ENCODE measurements at places on chromosomes 2 and 18.

DNA sequence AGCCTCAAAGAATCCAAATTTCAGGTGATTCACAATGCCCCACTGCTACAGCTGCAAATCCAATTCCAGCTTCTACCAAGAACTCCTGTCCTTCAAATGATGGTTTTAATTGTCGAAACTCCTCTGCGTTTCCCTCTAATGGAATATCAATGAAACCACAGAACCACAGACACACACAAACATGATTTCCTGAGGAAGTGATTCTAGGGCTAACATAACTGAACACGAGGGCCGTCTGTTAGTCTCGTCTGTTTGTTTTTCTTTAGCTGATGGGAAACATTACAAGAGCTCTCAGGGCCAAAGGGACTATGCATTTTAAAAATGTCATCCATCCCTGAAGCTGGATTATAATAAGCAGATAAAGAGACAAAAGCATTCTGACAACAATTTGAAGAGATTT, 59.4 kb downstream of the RNF152 start:
- DNase-seq = no peak

GRCh38 chr2:133200684-133201421, 367.4 kb downstream of the NCKAP5 start:
- no peak for DNase-seq

- DNase-seq = no peak
These were observed 173.1 kb upstream of the RAB6C start for GRCh38 chr2:129806317-129806716.

DNA sequence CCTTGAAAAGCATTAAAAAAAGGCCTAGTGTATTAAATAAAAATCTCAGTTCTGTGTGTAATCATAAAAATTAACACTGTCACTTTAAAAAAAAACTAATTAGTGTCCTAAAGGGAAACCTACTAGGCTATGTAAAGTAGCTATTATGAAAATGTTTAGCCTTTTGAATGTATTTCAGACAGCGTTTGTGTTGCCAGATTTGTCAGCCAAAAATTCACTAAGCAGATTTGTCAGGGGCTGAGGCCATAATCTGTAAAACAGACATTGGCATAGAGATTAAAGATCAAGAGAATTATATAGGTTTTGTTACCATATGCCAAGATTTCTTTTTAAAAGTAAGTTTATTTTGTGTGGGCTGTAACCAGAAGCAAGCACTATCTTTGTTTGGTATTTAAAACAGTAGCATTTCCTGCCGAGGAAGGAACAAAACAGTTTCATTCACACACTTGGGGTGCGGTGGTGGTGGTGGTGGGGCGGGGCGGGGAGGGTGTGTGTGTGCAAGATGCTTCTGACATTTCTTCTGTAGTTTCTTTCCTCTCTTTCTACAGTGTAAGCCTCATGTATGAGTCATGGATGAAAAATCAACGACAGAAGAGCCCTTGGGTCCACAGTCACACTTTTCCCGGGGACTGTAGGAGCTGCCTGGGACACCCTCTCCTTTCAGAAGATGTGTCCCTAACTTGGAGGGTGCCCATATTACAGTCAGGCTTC, 328.5 kb upstream of the FANCL start:
- no peak for DNase-seq

DNA sequence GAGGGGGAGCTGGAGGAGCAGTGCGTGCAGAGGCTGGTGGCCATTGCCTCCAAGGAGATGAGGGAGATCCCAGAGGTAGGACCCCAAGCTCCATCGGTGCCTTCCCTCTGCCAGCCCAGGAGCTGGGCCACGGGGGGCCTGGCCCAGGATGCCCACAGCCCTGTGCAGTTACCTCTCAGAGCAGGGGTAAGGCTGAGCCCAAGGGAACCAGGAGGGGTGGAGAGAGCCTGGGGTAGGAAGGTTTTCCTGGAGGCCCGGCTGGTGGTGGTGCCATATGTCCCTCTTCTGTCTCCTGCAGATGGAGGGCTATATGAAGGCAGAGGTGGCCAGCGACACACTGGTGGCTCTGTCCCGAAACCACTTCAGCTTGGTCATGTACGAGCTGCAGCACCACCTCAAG, 11.4 kb downstream of the MROH2A start:
- no peak for DNase-seq

DNA sequence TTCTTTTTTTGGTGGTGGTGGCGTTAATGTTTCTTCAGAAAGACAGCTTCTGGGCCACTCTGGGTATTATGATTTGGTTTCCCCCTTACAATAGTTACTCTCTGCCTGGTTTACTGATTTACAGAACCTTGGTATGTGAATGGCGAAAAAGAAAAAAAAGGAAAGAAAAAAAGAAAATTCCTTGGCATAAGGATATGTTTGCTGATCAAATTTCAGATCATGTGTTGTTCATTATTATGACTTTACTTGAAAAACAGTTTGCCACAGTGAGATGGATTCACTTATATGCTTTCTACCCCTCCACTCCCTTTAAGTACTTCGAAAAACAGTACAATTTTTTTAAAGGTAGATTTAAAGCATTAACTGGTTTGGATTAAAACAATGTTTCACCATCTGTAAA, 21.0 kb downstream of the BCL11A start:
- DNase-seq = no peak

DNA sequence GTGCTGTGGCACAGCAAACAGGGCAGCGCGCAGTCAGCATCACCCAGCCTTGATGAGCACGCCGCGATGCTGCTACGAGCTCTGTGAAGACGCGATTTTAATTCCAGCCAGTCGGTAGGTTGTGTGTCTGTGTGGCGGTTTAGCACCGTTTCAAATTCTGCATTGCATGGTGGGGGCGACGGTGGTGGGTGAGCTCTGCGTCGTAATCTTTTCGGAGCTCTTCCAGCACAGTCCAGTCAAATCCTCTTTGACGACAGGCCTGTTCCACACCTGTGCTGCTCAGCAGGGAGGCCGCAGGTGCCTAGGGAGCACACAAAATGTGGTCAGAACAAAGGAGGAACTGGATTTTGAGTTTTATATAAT, 8.6 kb downstream of the ALLC start:
- no peak for DNase-seq

- no peak for DNase-seq
These were observed 39.6 kb downstream of the MFSD6 start for GRCh38 chr2:190447766-190448165.
